ENCODE measurements at places on chromosomes 3 and 15.

GRCh38 chr3:25855266-25855784 is 65.4 kb downstream of the OXSM start:
- DNase-seq = no peak

GRCh38 chr3:105950881-105951600 is 82.2 kb upstream of the CBLB start:
- no peak for DNase-seq

DNA sequence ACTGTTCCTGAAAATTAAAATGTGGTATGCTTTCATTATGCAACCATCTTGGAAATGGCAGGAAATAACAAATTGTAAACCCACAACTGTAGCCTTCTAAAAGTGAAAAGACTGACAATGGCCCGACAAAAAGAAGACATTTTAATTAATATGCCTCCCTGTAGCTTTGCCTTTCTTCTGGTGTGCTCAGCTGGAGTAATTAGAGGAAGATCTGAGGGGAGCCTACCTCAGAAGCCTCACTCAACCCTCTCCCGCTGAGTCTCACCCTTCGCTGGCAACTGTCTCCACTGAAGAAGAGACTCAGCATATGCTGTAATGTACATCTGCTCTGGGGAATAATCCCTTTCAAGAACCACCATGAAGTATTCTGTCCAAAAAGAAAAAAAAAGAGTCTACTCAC is 104.7 kb upstream of the SETMAR start:
- no peak for DNase-seq

- DNase-seq = no peak
Measured at GRCh38 chr3:103968131-103968530, 1398.6 kb upstream of the ALCAM start.

DNA sequence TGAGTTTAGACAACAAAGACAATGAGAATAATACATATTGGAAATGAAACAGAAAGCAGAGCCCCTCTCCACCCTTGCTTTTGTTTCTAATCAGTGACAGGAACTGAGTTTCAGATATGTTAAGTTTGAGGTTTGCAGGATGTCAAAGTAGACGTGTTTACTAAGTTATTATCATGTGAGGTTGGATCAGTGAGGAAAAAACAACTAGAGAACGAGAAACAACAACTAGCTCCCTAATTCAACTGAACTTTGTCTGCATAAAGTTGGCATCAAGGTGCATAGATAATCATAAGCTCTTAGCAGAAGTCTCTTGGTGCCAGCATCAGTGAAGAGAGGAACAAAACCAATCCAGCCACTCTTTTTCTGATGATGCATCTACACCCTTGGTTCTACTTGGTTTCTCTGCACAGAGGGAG is 491.1 kb upstream of the NR2F2 start:
- no peak for DNase-seq

DNA sequence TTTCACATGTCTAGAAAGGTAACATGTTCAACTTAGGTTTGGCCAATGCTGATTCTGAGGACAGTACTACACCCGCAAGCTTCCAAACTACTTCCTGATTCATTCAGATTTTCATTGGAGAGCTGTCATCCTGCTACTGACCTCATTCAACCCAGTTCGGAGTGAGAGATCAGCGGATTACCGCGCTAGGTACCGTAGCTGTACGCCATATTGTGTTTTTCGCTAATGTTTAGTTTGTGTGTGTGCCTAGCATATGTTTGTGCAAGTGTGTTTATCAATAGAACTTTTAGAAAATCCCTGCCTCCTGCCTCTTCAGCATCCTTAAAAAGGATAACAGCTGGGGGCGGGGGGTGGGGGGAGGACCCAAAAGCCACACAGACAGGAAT is 1.1 kb downstream of the ZBTB20 start:
- DNase-seq = no peak

- no peak for DNase-seq
Measured at GRCh38 chr15:22827125-22827524, 11.3 kb upstream of the NIPA2 start.

DNA sequence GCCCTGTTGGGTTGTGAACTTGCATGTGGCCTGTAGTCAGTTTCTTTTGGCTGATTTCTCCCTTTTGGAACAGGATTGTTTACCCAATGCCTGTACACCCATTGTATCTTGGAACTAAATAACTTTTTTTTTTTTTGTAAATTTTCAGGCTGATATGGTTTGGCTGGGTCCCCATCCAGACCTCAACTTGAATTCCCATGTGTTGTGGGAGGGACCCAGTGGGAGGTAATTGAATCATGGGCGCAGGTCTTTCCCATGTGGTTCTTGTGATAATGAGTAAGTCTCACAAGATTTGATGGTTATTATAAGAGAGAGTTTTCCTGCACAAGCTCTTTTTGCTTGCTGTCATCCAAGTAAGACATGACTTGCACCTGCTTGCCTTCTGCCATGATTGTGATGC is 253.8 kb upstream of the GBE1 start:
- no peak for DNase-seq

DNA sequence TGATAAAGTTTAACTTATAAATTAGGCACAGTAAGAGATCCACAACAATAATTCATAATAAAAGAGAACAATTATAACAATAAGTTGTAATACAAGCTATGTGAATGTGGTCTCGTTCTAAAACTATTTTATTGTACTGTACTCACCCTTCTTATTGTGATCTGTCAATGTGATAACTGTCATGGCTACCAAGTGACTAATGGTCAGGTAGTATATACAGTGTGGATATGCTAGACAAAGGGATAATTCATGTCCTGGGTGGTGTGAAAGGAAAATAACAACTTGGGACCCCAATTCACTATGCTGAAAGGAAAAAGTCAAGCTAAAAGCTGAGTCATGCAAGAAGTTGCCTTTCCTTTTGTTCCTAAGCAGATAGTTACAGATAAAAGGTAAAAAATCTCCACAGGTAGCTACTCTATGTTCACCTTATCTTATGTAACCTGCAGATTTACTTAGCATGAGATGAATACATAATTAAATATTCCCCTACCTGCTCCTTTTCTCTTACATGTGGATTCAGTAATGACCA is 10.7 kb upstream of the CYP8B1 start:
- DNase-seq = no peak

GRCh38 chr15:25883463-25884259 is 20.5 kb upstream of the ATP10A start:
- no peak for DNase-seq

DNA sequence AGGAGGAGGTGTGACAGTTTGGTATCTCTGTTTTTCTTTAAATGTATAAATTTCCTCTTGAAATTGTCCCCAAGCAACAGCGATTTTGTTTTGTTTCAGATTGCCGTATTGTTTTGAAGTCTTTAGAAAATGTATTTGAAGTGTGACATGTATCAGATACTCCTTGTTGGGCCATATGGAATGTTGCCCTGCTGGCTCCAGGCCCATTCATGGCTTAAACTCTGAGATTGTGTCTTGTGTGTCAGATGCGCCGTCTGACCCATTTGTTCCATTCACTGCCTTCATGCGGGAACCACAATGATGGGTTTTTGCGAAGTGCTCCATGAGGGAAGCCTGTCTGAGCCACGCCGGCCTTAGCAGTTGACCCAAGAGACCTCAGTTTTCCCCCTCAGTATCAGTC is 75.2 kb upstream of the ADAMTSL3 start:
- DNase-seq = no peak

Measured in ovary (tissue), 10 donors.